ENCODE measurements at places on chromosomes 2 and 18.

DNA sequence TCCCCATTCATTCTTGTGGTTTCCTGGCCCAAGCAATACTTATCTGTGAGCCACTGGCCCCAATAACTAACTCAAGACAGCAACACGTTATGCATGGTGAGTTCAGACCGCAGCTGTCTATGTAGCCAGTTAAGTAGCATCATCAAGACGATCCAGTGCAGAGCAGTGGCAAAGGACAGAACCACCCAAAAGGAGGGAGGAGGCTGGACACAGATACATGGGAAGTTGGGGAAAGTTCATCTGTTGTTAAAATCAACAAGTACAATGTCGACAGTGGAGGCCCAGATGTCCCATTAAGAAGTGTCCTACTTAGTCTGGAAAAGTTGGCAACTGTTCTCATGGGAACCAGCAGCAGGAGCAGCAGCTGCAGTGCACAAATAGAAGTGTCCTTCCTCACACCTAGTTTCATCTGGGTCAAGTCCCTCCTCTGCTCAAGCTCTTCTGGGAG lies 106.9 kb upstream of the THOC1 start:
- DNase-seq: peak; percentile 21

GRCh38 chr18:26483633-26484032 lies 64.7 kb downstream of the KCTD1 start:
- DNase-seq: no peak

- DNase-seq: no peak
Measured at GRCh38 chr2:61327173-61327572, 143.7 kb downstream of the USP34 start.

DNA sequence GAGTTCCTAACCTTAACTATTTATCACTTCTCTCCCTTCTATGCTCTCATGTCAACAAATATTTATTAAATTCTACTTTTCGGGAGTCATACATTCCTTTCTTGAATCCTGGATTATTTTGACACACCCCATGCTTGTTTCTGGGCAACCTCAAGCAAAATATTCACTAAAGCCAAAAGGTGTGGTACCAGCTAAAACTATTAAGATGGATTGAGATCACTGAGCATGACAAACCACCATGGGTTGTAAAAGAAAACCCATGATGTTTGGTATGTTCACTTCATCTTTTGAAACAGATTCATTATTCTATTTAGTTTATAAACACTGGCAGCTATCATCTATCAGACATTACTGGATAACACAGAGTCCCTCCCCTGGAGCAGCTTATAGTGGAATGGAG lies 32.5 kb downstream of the DPP4 start:
- no peak for DNase-seq

DNA sequence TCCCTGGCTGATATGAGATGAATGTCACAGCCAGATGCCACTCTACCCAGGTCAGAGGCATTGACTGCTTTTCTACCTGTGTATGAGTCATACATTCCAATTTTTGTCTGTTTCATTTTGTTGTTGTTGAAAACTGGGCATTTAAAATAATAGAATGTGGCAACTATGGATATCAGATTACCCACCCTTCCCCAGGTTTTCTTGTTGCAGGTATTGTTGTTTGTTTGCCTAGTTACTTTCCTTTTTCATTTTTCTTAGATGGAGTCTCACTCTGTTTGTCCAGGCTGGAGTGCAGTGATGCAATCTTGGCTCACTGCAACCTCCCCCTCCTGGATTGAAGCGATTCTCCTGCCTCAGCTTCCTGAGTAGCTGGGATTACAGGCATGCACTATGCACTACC lies 70.2 kb downstream of the LRRC30 start:
- DNase-seq: no peak

DNA sequence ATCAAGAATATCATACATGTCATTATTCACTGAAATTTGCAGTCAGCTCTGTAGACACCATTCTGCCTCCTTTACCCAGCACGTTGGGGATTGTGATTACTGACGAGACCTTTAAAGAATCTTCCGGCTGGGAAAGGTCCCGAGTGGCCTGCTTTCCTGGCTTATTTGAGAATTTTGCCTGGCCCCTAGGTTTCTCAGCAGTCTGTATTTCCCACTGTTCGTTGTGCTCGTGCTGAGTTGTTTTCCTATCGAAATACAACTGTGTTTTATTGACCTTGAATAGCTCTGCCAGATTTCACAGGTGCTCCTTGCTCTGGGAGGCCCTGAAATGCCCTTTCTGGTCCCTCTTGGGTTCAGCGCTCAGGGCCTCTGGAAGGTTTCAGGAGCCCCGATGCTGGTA lies 94.9 kb downstream of the AGAP1 start:
- no peak for DNase-seq

DNA sequence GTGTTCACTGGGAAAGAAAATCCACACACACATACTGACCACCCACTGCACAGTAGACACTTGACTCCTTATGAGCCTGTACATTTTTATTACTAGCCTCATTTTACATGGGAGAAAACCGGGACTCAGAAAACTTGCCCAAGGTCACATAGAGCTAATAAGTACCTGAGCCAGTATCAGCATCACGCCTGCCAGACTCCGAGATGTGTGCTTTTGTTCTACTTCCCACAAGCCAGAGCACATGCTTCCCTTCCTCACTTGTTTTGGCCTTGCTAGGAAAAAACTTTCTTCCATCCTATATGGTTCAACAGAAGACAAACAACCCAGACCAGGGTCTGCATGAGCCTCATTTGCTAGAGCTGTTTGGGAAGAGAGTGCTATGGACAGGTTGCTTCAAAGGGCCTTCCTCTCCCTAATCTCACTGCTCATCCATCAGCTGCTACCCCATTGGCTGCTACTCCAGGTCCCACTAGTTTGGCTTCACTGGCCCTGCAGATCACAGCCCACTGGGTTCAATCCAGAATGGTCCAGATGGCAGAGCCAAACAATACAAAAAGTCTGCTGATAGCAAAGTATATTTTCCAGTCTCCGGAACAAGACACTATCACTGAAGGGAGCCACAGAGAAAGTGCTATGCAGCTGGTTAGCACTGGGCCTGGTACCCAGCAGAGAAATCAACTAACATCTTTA lies 63.9 kb downstream of the STK39 start:
- DNase-seq: no peak

DNA sequence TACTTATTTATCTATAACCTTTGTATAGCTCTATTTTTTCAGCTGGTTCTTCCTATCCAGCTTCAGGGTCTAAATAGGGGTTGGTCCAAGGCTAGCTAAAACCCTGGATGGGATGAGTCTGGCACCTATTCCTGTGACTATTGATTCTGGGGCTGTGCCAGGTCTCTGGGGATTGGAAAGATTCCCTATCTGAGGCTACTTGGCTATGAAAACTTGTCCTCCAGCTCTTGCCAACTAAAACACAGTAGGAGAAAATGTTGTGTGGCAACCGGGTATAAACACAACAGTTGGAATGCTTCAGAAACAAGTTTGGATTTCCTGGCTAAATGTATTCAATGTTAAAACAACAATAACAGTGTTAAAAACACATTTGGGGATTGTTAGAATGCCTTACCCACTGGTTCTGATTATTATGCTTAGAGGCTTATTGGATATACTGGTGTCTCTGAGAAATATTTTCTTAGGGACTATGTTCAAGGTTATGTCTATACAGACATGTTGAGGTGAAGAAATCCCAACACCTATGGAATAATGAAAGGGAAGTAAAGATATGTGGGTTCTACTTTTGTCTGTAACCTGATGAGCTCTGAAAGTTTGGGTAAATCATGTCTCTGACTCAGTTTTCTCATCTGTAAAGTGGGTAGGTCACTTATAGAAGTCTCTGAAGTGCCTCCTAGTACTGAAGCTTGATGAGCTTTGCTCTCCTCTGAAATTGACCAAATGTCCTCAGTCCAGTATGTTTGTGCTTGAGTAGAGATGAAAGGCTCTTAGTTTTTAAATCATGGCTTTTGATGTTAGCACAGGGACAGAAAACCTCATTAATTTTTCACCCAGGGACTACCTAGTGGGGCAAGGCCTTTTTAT lies 460.7 kb downstream of the MTX2 start:
- peak; percentile 81 for DNase-seq

DNA sequence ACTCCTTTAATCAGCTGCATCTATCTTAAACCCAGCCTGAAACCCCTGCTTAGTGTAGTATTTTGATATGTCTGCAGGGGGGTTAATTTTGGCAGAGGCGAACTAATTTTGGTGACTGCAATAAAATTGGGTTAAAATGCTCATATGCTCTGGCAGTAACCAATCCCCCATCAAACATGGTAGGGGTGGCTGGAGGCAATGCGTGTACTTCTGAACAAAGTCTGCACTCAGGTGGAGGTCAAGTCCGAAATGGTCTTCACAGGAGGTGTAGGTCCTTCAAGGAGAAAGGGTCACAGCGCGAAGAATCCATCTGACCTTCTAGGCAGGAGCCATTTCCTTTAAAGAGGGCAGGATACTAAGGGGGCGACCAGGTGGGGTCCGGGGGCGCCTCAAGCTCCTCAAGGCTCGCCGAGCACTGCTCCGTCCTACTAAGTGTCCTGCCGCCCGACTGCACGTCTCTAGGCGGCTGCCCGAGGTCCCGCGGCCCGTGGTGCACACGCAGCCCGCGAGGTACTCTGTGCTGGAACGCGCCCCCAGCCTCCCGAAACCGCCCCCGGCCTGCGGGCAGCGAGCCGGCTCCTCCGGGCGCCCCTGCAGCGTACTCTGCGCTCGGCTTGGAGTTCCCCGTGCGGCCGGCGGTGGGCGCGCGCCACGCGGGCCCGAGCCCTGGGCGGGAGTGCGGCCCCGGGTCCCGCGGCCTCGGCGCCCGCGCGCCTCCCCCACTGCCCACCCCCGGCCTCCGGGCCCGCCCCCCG lies 1.7 kb upstream of the LDLRAD4 start:
- DNase-seq: no peak

DNA sequence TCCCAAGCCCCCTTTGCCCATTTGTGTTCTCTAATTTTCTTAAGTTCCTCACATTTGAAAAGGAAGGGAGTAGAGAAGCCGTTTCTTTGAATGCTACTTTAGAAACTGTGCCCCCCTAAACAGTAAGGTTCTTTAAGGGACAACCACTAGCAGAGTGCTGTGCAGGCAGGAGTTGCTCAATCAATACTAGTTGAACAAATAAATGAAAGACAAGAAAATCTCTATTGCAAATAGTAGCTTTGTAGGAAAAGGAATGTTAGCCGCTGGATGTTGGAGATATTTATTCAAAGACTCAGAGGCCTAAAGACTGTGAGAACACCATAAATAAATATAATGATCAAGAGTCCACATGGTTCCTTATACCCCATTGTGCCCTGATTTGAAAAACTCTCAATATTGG lies 119.8 kb upstream of the SMAD7 start:
- no peak for DNase-seq

GRCh38 chr2:200670313-200670712 lies 84.5 kb downstream of the AOX1 start:
- DNase-seq: no peak

DNA sequence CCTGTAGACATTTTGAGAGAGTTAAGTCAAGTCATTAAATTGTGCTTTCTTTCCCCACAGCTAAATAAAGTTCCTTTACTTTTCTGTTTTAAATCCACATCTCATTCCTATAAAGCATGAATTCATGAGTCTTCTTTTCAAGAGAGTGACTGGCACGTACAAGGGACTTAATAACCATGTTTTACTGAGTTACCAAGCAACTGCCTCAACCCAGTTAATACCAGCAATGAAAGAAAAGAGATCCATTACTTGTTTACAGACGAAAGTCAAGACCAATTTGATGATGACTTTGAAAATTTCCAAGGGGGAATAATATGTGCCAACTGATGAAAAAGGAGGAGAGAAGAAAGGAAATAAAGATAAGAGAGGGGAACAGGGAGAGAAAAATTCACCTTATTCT lies 1082.5 kb upstream of the GYPC start:
- no peak for DNase-seq

GRCh38 chr2:233766416-233766815 lies 6.3 kb downstream of the UGT1A1 start:
- no peak for DNase-seq

- no peak for DNase-seq
Measured at GRCh38 chr2:55087936-55088335, 37.7 kb upstream of the RTN4 start.

- no peak for DNase-seq
Measured at GRCh38 chr2:17638196-17638743, 97.8 kb downstream of the VSNL1 start.

DNA sequence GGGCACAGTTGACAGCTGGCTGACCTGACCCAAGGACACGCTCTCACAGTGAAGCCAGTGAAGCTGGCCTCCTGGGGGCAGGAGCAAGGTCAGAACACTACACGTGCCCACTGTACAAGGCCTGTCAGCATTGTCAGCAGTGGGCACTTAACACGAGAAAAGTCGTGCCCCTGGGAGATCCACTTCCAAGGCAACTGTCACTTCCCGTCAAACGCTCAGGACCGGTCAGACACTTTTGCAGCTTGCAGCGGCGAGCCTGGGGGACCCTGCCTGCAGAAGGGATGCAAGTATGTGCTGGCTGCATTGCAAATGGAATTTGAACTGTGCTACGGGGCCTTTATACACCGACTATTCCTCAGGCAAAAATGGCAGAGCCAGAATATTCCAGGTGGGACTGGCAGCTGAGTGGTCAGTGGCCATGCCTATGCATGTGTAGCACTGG lies 176.2 kb downstream of the BCL2 start:
- DNase-seq: no peak

- DNase-seq: no peak
Measured at GRCh38 chr2:8671802-8672201, 10.1 kb upstream of the ID2 start.

DNA sequence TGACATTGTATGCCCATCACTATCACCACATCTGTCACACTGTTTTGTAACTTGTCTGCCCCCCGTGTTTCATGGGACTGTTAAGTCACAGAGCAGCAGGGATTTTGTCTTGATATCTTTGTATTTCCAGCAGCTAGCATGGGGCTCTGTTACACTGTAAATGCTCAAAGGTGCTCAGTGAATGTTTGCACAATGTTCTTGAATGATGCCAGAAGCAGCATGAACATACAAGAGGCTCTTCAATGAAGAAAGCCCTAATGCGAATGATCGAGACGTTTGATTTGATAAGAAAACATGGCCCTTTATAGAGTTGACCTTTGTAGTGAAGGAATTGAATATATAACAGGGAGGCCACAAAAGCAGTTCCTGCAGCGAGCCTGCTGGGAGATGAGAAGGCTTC lies 120.9 kb upstream of the TTC39C start:
- DNase-seq: no peak

DNA sequence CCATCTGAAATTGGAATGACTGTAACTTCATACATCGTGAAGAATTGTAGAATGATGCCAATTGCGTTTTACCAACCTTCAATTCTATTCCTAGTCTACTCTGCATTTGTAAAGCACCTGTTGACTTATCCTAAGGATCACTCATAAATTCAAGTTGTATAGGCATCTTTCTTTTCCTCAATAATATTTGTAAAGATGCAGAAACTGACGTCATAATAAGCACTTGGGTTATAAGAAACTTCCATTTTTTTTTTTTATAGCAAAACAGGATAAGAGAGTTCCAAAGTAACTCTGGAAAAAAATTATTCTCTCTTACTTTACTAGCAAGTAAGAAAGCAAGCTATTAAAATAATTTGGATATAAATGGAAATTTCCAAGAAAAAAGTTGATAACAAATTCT lies 1377.4 kb upstream of the ACVR2A start:
- no peak for DNase-seq

GRCh38 chr2:72834596-72834995 lies 8.8 kb upstream of the EXOC6B start:
- DNase-seq: no peak

GRCh38 chr2:190446750-190447516 lies 38.8 kb downstream of the MFSD6 start:
- DNase-seq: no peak

- DNase-seq: no peak
Measured at GRCh38 chr2:9941996-9942390, 9.5 kb upstream of the GRHL1 start.

- no peak for DNase-seq
Measured at GRCh38 chr2:105473011-105473410, 74.2 kb upstream of the FHL2 start.

- DNase-seq: peak; percentile 67
Measured at GRCh38 chr2:152395103-152395502, 60.1 kb downstream of the FMNL2 start.
